Activated CD4-positive, alpha-beta T cell treated with anti-CD3 and anti-CD28 coated beads, Interleukin-2, Interleukin-6, amounts not matched to agents 100 ng/mL and 50 ng/mL, durations not matched to agents 16 hours and 8 hours (primary cell): ENCODE measurements at places on chromosomes 16 and 17.

DNA sequence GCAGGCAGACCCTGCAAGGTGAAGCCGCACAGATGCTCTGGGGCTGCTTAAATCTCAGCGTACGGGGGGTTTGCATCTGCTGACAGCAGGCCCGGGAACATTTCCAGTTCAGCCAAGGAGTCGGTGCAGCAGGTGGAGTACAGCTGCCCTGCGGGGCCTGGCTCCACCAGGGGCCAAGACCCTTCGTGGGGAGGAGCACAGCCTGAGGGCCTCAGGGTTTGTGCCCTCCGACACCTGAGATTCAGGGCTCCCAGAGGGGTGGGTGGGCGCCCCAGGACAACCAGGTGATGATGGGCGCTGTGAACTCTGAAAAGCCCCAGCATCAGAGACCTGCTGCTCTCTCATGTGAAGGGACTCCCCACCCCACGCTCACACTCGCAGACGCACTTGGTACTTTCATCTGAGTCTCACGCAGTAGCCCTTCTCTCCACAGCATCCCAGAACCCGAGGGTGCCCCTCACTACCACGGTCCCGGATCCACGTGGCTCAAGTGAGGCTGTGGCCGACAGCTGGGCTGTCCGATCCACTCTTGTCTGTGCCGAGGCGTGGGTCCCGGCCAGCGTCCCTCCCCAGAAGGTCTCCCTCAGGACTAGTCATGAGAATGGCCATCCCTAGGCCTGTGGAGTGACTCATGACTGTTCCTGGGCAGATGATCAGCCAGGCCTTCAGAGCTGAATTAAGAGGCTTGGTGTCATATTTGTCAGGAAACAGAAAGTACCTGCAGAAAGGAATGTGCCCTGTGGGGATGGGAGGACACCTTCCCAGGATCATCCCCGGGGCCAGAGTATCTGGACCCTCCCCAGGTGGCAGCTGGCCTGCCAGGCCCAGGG lies 29.6 kb downstream of the ACSF3 start:
- no peak for DNase-seq

DNA sequence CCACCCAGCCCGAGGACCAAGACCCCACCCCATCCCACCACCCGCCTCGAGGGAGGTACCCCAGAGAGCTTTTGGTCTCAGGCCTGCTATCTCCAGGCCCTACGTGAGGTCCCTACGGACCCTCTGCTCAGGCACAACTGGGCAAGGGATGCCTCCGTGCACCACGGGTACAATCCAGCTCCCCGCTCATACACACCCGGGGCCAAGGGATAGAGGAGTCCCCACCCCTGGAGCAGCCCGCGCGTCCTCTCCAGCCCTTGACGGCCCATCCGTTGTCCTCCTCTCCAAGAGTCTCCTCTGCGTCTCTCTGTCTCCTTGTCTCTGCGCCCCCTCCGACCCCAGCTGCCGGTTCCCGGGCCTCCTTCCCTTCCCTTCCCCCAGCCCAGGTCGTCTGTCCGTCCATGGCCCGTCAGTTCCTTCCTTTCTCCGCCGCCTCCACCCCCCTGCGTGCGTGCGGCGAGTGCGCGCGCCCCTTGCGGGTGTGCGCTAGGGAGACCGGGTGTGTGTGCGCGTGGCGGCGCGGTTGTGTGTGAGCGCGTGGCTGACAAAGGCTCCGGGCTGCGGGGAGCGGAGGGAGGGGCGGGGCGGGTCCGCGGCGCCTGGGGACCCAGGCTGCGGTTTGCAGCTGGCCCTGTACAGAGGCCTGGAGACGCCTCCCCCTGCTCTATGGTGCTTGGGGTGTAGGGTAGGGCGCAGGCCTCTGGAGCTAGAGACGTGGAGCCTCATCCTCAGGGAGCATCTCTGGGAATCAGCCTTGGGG lies 930 bp downstream of the SPNS2 start:
- no peak for DNase-seq

DNA sequence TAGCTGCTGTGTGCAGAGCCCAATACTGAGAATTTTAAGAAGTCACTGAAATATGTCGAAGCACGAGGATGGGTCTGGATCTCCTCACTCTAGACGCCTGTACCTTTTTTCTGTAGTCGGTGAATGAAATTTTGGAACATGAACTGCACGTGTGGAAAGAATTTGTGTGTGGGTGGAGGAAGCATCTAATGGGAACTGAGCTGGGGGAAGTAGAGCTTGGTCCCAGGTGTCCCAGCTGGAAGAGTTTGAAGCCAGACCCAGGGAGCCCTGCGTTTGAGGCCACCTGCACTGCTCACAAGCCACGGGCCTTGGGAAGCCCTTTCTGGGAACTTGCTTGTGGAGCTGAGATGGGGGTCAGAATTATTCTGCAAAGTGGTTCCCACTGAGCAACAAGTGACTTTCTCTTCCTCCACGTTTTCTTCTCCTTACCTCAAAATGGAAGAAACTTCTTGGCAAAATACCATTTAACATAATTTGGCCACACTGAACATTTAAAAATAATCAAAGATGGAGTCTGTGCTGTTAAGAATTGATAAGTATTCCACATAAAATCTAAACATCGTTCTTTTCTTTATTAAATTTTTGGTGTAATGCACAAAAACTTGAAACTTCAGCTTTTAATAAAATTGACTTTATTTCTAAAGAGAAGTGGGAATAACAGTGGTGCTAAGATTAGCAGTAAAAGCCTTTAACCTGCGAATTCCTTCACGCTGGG lies 163.8 kb downstream of the PRKCA start:
- no peak for DNase-seq

DNA sequence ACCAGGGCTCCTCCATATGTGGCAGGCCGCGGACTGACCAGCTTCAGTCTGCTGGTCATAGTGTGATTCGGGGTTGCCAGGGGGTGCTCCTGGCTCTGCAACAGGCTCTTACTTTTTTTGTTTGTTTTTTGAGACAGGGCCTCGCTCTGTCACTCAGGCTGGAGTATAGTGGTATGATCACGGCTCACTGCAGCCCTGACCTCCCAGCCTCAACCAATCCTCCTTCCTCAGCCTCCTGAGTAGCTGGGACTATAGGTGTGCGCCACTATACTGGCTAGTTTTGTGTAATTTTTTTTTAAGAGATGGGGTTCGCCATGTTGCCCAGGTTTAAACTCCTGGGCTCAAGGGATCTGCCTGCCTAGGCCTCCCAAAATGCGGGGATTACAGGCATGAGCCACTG lies 11.8 kb upstream of the KCNH6 start:
- no peak for DNase-seq

GRCh38 chr16:51755039-51755501 lies 604.0 kb upstream of the SALL1 start:
- DNase-seq = no peak
